ENCODE measurements at places on chromosomes 3 and 15.
A peak's percentile ranks its signal among the peaks of the same experiment; 100 is the strongest.

- no peak for DNase-seq
Observed at GRCh38 chr3:121557426-121557934, 10.3 kb upstream of the ARGFX start.

- DNase-seq, result no peak
Observed at GRCh38 chr15:65411465-65412071, 11.2 kb downstream of the IGDCC4 start.

- DNase-seq, result no peak
Observed at GRCh38 chr3:134083626-134084241, 54.0 kb upstream of the SLCO2A1 start.

GRCh38 chr15:87736401-87736800, 520.1 kb downstream of the NTRK3 start:
- no peak for DNase-seq

- DNase-seq, result peak; percentile 36
Observed at GRCh38 chr15:92807971-92808571, 92.1 kb upstream of the CHD2 start.

GRCh38 chr3:70853161-70853944, 540.9 kb upstream of the MDFIC2 start:
- DNase-seq, result no peak

GRCh38 chr15:56038015-56038414, 44.6 kb upstream of the NEDD4 start:
- DNase-seq, result peak; percentile 42

DNA sequence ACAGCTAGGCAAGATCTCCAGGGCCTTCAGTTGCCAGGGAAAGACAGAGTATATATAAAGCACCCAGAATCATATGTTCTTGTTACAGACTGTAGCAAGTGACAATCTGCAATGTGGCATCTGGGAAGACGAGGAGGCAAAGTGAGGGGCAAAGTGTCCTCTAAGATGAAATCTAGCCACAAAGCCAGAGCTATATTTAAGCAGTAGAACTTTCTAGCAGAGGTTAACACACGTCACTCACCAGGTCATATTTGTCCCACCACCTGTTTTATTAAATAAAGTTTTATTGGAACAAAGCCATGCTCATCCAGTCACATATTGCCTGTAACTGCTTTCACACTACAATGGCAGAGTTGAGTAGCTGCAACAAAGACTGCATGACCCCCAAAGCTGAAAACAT, 51.5 kb downstream of the PDZRN3 start:
- DNase-seq, result no peak

Data from CD4-positive, alpha-beta T cell treated with Interleukin-12 subunit alpha and Interleukin-12 subunit beta, for 1 hour (primary cell).